Activated CD4-positive, alpha-beta T cell treated with anti-CD3 and anti-CD28 coated beads for 4 hours (primary cell): ENCODE measurements at places on chromosomes 6 and 20.

- no peak for DNase-seq
Observed at GRCh38 chr6:299104-299980, 7.1 kb downstream of the DUSP22 start.

GRCh38 chr20:38073307-38074071, 39.9 kb downstream of the RPRD1B start:
- no peak for DNase-seq

DNA sequence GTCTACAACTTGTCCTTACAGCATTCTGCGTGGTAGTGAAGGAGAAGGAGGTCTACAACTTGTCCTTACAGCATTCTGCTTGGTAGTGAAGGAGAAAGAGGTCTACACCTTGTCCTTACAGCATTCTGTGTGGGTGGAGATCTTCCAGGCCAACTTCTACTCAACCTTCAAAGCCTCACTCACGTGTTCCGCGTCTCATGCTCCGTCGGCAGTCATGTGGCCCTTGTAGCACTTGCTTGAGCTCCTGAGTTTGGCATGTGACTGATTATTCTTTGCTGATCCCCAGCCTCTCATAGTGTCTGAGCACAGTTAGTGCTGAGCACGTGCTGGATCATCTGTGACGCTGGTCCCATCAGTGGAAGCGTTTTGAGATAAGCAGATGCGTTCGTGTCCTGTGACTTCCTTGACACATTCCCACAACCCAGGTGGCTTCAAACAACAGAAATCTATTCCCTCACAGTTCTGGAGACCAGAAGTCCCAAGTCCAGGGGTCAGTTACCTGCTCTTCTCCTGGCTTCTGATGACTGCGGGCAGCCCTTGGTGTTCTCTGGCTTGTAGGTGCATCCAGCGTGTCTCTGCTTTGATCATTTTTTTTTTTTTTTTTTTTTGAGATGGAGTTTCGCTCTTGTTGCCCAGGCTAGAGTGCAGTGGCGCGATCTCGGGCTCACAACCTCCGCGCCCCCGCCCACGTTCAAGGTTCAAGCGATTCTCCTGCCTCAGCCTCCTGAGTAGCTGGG, 2.6 kb downstream of the SS18L1 start:
- DNase-seq, result no peak

DNA sequence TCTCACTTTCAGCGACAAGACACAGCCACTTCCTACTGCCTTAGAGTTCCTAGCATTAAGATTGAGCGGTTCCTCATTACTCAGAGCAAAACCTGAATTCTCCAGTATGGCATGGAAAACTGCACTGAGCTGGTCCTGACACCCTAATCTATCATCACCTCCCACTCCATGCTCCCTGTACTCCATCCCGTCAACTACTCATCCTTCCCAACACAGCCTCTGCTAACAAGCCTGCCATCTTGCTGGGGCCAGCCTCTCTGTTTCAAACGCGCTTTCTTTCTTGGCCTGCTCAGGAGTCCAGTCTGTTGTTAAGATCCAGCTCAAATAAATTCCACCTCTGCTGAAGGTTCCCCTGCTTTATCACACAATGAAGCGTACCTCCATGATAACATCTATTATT, 12.0 kb downstream of the PRKN start:
- no peak for DNase-seq

DNA sequence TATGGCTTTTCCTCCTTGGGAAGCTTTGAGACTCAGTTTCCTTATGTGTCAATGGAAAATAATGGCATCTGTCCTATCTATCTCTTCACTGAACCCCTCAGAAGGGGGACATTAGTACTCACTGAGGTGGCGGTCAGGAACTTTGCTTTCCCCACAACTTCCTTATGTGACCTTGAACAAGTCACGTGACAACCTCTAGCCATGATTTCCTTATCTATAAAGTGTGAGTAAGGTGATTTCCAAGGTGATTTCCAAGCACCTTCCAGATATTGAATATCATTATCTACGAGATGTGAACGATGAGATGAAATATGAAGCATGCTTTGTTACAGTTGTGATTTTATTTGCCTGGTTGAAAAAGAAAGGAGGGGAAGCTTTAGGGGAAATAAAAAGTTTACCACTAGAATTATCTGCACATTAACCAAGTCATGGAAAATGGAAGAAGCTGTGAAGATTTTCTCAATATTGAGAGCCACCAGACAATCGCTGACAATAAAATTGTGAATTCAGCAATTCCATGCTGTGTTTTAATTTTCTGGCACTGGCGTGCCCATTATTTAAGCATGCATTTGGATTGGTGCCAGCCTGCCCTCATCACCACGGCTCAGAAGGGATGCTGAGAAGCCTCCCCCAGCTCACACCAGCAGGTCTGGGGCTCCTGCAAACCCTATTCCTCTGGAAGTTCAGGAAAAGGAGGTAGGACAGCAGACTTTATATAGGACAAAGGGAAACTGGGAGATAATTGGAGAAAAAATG, 255.3 kb downstream of the CD83 start:
- DNase-seq, result no peak
